ENCODE measurements at places on chromosomes 2 and 18.

- no peak for DNase-seq
Measured at GRCh38 chr2:82062463-82062862, 1757.9 kb upstream of the LRRTM1 start.

DNA sequence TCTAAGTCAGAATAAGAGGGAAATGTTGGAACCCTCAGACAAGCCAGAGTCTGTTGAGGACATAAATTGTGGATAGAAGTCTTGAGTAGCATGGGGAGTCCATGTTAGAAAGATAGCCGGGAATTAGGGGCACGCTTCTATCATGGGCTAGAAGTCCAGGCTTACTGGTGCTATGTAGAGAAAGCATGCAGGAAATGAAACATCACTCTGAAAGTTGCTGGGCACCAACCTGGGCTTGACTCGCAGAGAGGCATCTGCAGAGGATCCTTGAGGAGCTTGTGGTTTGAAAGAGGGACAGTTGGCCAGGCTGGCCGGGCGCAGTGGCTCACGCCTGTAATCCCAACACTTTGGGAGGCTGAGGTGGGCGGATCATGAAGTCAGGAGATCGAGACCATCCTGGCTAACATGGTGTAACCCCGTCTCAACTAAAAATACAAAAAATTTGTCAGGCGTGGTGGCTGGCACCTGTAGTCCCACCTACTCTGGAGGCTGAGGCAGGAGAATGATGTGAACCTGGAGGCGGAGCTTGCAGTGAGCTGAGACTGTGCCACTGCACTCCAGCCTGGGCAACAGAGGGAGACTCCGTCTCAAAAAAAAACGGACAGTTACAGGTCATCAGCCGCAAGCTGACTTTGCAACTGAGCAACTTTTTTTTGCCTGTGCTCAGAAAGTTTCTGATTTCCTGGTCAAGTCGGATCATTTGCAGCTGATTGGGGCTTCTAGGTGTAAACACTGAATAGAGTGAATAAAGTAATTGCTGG is 24.9 kb downstream of the CERS6 start:
- DNase-seq, result no peak

DNA sequence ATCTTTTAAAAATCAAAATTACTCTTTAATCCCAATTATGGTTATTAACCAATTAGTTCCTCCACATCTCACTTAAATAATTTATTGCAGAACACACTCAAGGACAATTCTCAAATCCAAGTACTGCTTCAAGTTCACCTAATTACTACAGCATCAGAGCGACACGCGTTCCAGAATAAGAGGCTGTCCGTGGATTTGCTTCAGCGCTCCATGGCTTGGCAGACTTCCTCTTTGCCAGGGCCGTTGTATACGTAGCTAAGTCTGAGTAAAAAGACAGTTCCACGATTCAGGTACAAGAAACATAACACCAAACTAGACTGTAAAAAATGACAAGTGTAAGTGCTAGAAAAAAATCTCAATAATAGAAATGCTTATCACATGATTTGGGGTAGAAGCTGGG is 153.2 kb upstream of the MYT1L start:
- no peak for DNase-seq

DNA sequence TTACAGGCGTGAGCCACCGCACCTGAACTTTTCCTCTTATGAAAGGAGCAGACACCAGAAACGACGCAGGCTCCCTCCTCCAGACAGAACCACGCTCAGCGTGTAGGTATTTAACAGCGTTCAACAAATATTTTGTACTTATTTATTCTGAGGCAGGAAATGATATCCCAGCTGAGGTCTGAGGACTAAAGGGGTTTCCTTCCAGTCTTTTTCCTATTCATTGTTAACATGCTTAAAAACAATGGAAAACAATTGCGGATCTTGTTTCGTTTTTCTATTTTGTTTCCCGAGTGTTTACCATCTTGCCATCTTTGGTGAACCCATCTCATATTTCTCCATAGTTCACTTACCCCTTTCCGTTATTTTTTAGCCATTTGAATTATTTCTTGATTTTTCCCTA is 43.7 kb upstream of the FOSL2 start:
- DNase-seq, result no peak

- DNase-seq, result no peak
Measured at GRCh38 chr18:40921845-40922629, 1033.0 kb upstream of the PIK3C3 start.

DNA sequence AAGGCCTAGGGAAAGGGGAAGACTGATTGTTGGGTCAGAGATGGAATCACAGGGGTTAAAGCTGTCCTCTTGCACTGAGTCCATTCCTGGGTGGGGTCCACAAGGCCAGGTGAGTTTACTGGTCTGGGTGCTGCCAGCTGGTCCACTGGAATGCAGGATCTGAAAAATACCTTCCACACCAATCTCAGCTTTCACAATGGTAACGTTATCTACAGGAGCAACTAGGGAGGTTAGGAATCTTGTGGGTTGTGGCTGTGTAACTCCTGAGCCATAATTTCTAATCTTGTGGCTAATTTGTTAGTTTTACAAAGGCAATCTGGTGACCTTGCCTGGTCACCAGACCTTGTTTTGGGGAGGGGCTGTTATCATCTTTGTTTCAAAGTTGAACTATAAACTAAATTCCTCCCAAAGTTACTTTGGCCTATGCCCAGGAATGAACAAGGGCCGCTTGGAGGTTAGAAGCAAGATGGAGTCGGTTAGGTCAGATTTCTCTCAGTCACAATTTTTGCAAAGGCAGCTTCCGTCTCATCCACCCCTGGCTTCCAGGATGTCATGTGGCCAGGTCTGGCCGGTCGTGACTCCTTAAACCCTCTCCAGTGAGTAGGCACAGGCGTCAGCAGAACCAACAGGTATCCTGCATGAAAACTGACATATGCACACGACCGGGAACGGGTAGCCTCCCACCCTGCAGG is 123.3 kb upstream of the SH3BP4 start:
- no peak for DNase-seq

- no peak for DNase-seq
Measured at GRCh38 chr2:240529344-240529999, 28.3 kb downstream of the ANKMY1 start.

GRCh38 chr2:67574230-67574629 is 177.1 kb downstream of the ETAA1 start:
- no peak for DNase-seq

DNA sequence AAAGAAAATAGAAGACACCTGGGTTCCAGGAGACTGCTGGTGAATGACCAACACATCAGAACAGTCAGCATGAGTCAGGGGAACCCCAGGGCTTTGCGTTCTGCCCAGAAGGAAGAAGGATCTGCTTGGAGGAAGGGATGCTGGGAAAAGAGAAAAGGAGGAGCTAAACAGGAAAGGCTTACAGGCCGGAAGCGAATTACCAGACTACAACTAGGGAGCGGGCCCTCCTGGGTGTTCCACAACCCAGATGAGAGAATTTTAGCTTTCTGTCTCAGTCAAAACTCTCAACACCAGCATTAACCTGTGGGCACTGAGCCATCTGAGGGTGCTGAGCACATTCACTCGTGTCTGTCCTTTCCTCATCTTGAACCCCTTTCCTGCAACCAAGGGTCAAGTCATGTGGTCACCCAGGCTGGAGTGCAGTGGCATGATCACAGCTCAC is 19.2 kb downstream of the CDC42EP3 start:
- no peak for DNase-seq

- DNase-seq, result peak; percentile 25
Measured at GRCh38 chr2:72154386-72154975, 6.8 kb upstream of the CYP26B1 start.

GRCh38 chr2:157325786-157326185 is at the start of gene ERMN:
Gene ERMN (minus strand): TSS chr2:157325824. CDS start chr2:157325642, 182 bp downstream.
- DNase-seq, result no peak

GRCh38 chr2:180985771-180986395 is 5.5 kb downstream of the UBE2E3 start:
- DNase-seq, result no peak

DNA sequence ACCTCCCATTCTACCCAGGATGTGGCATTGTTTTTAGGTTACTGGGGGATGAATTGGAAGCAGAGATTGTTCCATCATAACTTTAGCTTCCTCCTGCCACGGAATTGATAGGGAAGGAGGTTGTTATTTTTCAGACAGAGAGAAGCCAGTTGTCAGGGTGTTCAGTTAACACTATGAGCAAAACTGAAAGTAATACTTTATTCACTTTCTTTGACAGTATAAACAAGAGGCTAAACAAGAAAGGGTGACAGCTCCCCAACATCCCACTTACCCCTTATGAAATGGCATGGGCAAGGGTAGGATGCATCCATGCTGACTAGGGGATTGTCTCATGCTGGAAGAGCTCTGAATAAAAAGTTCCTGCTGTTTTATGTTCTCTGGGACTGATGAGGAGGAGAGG is 36.4 kb upstream of the GAREM1 start:
- no peak for DNase-seq

DNA sequence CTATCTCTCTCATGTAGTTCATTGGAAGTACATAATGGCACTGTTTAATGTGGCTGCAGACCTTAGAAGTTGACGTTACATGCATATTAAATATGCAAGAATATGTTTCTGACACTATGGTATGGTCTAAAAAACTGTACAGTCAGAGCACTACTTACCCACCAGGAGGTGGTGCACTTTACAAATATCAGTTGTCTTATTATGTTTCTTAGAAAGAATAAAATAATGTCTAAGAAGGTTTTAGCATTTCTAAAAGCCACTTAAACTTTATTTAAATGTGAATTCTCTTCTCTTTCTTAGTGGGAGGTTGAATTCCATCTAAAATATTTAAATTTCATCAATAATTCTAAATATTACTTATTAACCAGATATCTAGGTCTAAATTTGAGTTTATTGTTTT is 4.3 kb downstream of the TMEFF2 start:
- no peak for DNase-seq

DNA sequence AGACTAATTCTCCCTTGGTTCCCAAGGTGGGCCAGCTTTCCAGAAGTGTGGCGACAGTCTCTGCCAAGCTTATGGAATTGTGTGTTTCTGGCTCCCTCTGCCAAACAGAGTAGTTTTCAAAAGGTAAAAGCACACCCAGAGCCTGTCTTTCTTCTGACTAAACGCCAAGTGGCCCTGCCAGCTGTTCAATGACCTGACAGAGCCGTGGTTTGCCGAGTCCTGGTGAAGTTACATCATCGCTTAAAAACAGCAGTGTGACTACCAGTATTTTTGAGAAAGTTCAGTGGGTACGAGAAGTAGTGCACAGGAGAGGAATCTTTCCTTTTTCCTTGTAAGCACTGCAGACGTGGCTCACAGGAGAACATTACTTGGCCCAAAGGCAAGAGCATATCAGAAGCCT is 1.9 kb downstream of the PER2 start:
- DNase-seq, result peak; percentile 56

DNA sequence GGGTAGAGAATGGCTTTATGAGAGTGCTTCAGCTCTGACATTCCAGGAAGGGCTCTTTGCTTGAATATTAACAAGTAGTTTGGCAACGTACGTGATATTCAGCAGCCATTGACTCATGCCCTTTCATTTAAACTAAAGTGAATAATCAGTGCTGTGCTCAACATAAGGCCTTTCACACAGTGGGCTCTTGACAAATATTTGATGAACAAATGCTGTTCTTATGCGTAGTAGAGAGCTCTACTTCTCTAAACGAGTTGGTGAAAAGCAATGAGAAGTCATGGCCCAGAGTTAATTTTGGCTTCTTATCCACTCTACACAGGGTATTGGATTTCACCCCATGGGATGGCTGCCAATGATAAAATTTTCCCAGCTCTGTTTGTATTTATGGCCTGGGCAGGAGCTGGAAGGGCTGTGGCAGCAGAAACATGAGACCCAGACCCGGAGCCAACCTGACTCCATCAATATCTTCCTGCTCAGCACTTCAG is 338.9 kb downstream of the CCDC85A start:
- no peak for DNase-seq

- no peak for DNase-seq
Measured at GRCh38 chr18:80190311-80190710, 57.0 kb downstream of the PARD6G start.

DNA sequence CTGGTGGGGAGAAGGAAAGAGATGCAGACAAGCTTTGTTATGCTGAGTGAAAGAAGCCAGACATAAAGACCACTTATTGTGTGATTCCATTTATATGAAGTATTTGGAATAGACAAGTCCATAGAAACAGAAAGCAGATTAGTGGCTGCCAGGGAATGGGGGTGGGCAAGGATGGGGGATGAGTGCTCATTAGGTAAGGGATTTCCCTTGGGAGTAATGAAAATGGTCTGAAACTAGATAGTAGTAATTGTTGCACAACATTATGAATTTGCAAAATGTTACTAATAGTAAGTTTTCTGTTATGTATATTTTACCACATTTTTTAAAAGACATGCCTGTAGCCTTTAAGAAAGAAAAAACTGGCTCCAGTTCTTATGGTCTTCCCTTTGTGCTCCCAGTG is 154.9 kb downstream of the LNPK start:
- no peak for DNase-seq

DNA sequence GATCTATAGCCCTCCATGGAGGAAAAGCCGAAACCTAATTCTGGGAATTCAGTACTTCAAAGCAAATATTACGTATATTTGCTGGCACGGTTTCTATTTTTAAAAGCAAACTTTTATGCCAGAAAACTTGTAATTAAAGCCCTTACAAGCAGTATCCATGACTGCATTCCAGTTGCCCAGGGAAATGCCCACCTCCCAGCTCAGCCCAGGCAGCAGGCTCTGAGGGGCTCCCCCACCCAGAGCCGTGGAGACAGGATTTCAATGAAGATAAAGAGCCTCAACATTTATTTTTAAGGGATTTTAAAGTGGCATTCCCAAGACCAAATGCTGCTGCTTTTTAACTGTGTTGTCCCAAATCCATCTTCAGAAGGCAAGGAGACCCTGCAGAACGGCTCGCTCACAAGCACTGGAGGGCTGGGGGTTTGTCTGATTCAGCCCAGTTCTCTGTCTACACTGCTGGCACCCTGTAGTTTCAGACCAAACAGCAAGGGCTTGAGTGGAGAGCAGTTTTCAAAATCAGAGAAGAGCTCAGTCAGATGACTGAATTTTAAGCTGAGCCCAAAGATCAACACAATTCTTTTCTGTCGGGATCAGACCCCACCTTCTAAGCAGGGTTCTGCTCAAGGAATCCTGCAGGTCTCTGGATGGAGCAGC is 105.1 kb downstream of the KCNF1 start:
- DNase-seq, result no peak

- no peak for DNase-seq
Measured at GRCh38 chr18:58064406-58064998, 20.5 kb downstream of the NEDD4L start.

GRCh38 chr2:181812106-181812743 is 79.3 kb upstream of the ITPRID2 start:
- DNase-seq, result no peak

- DNase-seq, result no peak
Measured at GRCh38 chr2:85843543-85843942, 45.2 kb downstream of the ST3GAL5 start.
